ENCODE measurements at places on chromosomes 7 and 10.

DNA sequence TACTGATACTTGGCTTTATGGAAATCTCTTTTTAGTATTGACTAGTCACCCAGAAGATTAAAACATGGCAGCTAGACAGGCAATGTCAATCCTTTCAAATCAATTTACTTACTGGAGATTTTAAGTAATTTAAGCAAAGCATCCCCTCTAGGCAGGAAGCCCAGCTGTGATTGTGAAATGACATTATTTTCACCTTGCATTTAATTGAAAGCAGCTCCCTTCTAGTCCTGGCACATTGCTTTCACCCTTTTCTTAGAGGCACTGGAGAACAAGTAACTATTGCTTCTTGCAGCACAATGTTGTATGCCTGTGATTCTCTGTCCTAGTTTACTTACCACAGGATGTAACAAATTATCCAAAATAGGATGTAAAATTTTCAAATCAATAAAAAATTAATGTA, 13.3 kb downstream of the ST7 start:
- no peak for DNase-seq

- DNase-seq = no peak
Measured at GRCh38 chr7:76047305-76047810, 442 bp downstream of the STYXL1 start.

DNA sequence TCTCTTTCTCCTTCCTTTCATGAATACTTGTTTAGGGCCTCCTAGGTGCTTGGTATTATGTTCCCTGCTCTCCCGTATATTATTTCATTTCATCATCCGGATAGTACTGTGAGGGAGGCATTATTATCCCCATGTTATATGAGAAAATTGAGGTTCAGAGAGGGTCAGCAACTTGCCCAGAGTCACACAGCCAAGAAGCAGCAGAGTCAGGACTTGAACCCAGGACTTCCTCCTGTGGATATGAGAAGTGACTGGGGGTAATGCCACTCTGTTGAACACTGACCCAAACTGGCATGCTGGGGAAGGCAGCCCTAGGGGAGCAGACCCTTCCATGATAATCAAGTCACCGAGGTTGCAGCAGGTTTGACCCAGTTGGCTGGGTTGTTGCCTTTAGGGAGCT, 8.2 kb upstream of the SFRP5 start:
- no peak for DNase-seq

GRCh38 chr10:12660812-12661211, 311.5 kb downstream of the CAMK1D start:
- DNase-seq = no peak

DNA sequence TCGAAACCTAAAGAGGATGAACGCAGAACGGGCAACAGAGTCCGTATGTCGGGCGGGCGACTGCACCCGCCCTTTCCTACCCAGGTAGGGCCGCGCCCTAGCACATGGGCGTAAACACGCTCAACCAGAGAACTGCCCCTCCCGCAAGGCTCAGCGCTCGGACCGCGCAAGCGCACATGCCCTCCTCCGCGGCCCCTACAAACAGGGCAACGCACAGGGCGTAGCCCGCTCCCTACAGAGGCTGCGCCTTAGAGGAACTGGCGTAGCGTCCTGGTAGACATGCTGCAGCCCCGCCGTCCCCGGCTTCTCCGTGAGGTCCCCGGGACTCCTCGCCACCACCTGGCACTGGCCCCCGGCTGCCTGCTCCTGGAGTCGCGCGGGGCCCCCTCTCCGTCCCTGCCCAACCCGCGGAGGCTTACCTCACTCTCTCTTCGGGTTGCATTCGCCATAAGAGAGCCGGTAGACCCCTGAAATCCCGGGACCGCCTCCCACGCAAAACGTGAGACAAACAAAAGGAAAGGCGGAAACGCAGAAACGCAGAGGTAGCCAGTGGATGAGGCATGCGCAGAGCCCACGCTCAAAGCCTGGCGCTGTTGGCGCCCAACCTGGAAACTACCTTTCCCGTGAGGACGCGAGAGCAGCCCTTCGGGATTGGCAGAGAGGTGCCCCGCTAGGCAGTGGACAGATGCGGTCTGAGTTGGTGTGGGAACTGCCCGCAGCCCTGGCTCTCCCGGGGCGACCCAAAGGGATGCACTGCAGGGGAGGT, at the start of gene ZNF33B:
Gene ZNF33B, minus strand, starts transcription at position 516 of the 766 bp plus-strand sequence. CDS start 1,642 bp downstream, outside the sequence.
- peak; percentile 92 for DNase-seq

- DNase-seq = no peak
Measured at GRCh38 chr7:158733220-158733519, 28.6 kb upstream of the NCAPG2 start.

DNA sequence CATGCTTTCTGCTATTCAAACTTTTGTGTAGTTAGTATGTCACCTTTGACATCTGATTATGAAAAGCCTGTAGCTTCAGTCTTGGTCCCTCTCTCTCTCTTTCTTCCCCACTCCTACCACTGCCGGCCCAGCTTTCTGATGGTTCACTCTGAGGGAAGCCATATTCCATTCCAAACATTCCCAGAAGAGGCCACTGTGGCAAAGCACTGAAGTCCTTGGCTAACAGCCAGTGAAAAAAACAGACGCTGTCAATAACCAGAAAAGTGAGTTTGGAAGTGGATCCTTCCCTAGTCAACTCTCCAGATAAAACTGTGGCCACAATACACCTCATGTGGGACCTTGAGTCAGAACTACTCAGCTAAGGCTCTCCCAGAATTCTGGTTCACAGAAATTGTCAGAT, 950.7 kb upstream of the PHF14 start:
- no peak for DNase-seq

GRCh38 chr7:148803094-148803493, 81.0 kb downstream of the EZH2 start:
- DNase-seq = no peak

DNA sequence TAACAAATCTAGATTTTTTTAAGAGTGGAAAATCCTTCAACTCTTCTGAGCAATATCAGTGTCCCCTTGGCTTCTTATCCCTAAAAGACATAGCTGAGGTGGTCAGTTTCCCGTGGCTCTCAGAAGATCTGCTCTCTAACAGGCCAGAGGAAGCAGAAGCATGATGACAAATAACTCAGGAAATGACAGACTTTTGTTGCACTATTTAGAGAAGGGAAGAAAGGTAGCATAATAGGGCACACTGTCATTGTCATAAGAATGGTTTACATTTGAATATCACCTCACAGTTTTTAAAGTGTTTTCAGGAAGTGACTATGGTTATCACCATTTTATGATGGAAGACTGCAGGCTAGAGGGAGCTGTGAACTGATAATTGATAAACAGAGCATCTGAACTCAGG, 33.6 kb upstream of the RAPGEF5 start:
- DNase-seq = no peak

DNA sequence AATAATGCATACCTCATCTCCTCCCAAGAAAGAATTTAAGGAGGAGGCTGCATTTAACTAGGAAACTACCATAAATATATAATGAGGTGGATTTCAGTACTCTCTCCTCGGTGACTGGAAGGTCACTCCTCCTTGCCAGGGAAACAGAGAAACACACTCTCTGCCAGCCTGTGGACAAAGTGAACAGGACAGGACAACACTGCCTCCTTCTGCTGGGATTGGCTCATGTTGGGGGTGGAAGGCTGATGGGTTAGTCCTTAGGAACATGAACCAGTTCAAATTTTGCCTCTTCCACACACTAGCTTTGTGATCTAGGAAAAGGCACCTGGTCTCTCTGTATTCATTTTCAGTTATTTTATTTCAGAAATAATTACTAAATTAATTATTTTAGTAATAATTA, 50.6 kb upstream of the STEAP4 start:
- no peak for DNase-seq

GRCh38 chr7:148665221-148665620, 33.5 kb upstream of the CUL1 start:
- DNase-seq = no peak

DNA sequence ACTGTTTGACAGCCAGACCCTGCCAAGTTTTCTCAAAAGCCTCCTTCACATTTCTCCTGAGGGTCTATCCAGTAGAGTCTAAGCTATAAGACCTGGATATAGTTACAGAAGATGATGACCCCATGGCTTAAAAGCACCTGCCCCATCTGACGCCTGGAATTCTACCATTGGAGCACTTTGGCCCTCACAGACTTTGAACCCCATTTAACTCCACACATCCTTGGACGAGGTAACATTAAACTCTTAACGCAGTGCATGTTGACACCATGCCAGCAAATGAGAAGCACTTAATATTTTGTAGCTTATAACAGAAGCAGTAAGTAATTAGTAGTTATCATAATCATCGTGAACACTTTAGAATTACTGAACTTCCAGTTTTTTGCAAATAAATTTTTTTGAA, 61.9 kb upstream of the SMNDC1 start:
- no peak for DNase-seq

GRCh38 chr7:137681657-137682562, 164.9 kb downstream of the DGKI start:
- no peak for DNase-seq

DNA sequence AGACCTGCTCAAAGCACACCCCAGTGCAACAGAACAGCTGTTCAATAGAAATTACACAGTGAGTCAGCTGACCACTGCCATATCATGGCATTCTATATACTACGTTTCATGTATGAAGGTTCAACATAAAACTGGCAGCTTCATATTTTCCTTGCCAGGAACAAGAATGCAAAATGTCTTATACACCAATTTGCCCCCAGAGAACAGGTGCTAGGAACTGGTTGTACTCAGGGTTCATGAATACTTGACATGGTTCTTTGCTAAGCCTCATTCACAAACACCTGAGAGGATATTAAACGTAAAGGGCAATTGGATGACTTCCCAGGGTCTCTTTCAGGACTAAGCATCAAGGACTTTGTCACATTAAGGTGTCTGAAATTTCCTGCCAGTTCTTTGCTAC, 6.9 kb downstream of the MYOF start:
- DNase-seq = no peak

- no peak for DNase-seq
Measured at GRCh38 chr7:69739931-69740431, 141.7 kb downstream of the AUTS2 start.

Data from activated T-helper 9 cell treated with anti-CD3 and anti-CD28 coated beads, Interleukin-2, amount 50 U/mL, for 16 hours (primary cell).